Left forelimb (tissue), 1 donor: ENCODE measurements at places on chromosomes 4 and X.

DNA sequence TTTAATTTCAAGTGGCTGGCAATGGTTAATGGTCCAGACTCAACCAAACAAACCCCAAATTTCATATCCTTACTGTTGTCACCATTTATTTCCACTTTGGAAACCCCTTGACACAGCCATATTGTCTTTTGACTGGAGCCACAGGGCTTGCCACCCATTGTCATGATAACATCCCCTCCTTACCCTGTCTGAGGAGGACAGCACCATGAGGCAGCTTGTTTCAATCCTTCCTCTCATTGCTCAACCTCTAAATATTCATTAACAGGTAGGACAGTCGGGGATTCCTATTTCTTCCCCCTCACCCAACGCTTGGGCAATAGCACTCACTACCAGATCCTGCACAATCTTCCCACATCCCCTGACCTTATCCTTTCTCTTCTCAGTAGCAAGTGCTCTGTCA is 92.1 kb downstream of the CEP135 start:
- no peak for DNase-seq

DNA sequence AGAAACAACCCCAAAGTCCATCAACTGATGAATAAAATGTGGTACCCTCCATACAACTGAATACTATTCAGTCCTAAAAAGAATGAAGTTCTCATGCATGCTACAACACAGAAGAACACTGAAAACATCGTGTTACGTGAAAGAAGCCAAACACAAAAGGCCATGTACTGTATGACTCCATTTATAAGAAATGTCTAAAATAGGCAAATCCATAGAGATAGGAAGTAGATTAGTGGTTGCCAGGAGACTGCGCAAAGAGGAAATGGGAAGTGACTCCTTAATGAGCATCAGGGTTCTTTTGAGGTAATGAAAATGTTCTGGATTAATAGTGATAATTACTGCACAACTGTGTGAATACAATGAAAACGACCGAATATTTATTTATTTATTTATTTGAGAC is 23.4 kb downstream of the FBXW7 start:
- no peak for DNase-seq

DNA sequence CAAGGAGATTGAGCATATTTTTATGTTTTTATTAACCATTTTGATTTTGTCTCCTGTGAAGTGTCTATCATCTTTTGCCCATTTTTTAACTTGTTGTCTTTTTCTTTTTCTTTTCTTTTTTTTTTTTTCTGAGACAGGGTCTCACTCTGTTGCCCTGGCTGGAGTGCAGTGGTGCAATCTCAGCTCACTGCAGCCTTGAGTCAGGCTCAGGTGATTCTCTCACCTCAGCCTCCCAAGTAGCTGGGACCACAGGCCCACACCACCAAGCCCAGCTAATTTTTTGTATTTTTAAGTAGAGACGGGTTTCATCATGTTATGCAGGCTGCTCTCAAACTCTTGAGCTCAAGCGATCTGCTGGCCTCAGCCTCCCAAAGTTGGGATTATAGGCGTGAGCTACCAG is 4.6 kb upstream of the ADD1 start:
- DNase-seq, result no peak

GRCh38 chrX:96140796-96141195 is 543.8 kb upstream of the DIAPH2 start:
- no peak for DNase-seq

DNA sequence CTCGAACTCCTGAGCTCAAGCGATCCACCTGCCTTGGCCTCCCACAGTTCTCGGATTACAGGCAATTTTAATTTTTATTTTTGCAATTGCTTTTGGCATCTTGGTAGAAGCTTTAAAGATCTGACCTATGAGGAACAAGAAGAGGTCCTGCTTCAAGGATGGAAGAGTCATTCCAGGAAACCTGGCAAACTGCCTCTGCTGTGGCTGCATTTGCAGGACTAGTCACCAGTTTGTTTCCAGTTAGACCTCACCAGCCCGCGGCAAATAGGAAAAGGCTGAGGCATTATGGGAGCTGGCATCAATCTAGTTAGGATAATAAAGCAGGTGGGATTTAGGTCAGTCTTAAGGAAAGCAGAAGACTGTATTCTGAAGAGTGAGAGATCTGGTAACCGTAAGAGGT is 51.9 kb upstream of the LAS1L start:
- DNase-seq, result no peak

GRCh38 chrX:155962906-155963305 is 34.6 kb upstream of the IL9R start:
- no peak for DNase-seq
